Progenitor cell of endocrine pancreas (in vitro differentiated cells): ENCODE measurements at places on chromosomes 2 and 18.

- no peak overlapping the region for H3K27ac ChIP-seq
- H3K4me1 ChIP-seq = peaks cover 20% of the 10 kb centered on the region
- peaks cover 8% of the 10 kb centered on the region for H3K27me3 ChIP-seq
- H3K36me3 ChIP-seq = no peaks in the 10 kb centered on the region
Measured at GRCh38 chr18:52948868-52949444, 609.0 kb downstream of the DCC start.

DNA sequence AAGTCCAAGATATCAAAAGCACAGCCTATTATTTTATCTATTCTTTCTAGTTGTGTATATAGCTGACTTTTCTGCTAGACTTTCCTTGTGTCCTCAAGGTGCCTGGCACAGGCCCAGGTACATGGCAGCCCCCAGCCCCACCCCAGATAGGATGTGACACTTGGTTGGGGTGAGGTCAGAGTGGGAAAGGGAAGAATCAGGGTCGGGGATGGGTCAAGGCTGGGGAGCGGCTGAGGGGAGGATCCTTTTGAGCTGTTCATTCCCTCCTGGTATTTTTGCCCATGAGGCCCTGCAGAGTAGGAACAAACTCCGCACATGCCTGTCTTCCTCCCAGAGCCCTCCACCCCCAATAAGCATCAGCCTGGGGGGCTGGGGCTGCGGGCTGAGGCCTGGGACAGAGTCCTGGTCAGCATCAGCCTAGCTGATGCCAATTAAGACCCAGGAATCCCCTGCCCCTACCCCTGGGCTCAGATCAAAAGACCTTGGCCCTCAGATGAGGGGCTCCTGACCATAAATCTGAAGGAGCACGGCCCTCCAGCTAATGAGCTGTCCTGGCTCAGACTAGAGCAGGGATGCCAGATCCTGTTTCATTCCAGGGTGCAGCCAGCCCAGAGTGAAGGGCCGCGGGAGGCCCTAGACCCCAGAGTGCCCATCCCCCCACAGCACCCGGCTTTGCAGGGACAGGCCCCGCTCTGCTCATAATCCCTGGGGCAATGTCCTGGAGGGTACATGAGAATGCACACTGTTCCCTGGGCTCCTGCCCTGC is 85.3 kb downstream of the SDC1 start:
- no peaks in the 10 kb centered on the region for H3K36me3 ChIP-seq
- DNase-seq = no peak
- H3K27ac ChIP-seq = no peak overlapping the region
- peaks cover 19% of the 10 kb centered on the region for H3K27me3 ChIP-seq
- no peak overlapping the region for H3K4me3 ChIP-seq

DNA sequence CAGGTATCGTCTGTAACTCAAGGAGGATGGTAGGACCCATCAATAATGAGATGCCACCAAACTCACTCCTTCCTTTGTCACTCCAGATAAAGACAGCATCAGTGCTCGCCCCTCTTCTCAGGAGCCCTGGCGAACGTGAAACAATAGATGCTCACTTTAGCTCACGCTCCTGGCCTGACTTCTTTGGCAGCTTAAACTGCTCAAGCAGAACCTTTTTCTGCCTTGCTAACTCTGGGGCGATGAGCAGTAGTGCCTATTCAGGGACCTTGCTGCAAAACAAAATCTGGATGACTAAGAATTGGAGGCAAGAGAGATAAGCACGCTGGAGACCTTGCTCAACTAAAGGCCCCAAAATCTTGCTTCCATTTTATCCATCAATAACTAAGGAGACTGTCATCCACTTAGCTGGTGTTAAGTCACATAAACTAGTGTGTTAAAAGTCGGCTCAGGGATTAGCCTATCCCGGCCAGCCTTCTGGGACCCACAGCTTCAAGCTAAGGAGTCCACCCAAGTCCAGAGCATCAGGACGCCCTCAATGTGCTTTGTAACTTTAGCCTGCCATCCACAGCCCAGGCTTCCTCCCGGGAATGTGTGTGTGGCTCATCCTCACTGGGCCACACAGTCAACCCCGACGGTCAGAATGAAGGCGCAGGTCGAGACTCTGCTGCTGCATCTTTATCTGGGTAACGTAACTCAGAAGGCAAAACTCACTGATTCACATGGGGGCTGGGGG is 38.9 kb downstream of the ZNF516 start:
- H3K4me3 ChIP-seq = no peak overlapping the region
- DNase-seq = no peak
- peak overlapping the region; percentile 91 for H3K27ac ChIP-seq
- H3K4me1 ChIP-seq = peaks cover 73% of the 10 kb centered on the region
- H3K27me3 ChIP-seq = no peaks in the 10 kb centered on the region
- H3K36me3 ChIP-seq = peaks cover 9% of the 10 kb centered on the region

DNA sequence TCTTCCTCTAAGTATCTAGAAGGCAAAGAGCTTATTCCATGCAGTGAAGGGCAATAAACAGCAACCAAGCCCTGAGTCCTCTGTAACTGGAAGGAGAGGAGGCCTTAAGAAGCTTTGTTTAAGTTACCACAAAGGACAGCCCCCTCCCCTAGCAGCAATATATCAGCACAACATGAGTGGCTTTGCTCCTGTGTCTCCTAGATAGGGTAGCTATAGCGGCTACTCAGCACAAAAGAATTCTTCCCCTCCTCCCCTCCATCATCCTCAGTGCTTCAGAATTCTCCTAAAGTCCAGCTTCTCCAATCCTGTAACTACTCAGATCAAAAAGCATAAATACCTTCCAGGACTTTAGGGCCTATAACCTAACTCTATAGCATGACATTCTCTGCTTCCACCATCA is 16.5 kb downstream of the SUMO1 start:
- H3K27ac ChIP-seq = peak overlapping the region; percentile 2
- DNase-seq = no peak
- no peak overlapping the region for H3K4me3 ChIP-seq
- peaks cover 23% of the 10 kb centered on the region for H3K36me3 ChIP-seq
- H3K4me1 ChIP-seq = peaks cover 4% of the 10 kb centered on the region

GRCh38 chr2:128017561-128017960 is 10.3 kb downstream of the SAP130 start:
- H3K36me3 ChIP-seq = peaks cover 28% of the 10 kb centered on the region
- no peak for DNase-seq
- H3K4me1 ChIP-seq = peaks cover 5% of the 10 kb centered on the region

DNA sequence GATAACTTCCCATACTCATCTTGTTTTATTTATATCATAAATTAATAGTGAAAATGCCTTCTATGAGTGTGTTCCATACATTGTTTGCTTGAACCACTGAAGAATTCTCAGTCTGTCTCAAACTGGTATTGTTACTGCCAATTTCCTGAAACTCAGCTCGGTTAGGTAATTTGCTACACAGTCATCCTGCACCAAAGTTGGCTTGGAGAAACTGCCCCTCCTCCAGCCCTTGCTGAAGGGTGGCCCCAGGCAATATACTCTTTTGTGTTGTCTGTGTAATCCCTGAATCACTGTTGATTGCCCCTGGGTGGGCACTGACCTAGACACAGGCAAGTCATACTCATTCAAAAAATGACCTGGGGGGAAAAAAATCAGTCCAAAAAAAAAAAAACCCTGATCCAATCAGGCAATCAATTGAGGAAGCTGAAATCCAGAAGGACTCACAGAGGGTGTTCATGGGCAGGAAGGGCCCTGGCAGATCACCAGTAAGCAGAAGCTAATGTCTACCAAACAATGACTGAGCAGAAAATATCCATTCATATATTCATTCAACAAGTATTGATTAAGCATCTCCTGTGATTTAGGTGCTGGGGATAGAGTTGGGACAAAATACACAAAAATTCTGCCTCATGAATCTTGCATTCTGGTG is 3.8 kb upstream of the SESTD1 start:
- DNase-seq = no peak
- H3K4me3 ChIP-seq = no peak overlapping the region
- peaks cover 32% of the 10 kb centered on the region for H3K4me1 ChIP-seq
- no peaks in the 10 kb centered on the region for H3K27me3 ChIP-seq

- H3K36me3 ChIP-seq = peaks cover 21% of the 10 kb centered on the region
- DNase-seq = no peak
- H3K4me1 ChIP-seq = peaks cover 2% of the 10 kb centered on the region
- no peaks in the 10 kb centered on the region for H3K27me3 ChIP-seq
Measured at GRCh38 chr2:46561731-46562450, 82.5 kb downstream of the TMEM247 start.

- H3K4me3 ChIP-seq = peak overlapping the region; percentile 10
- no peak for DNase-seq
- peak overlapping the region; percentile 99 for H3K27ac ChIP-seq
- no peaks in the 10 kb centered on the region for H3K27me3 ChIP-seq
- peaks cover 36% of the 10 kb centered on the region for H3K36me3 ChIP-seq
Measured at GRCh38 chr2:69781321-69782248, 39.7 kb downstream of the ANXA4 start.

DNA sequence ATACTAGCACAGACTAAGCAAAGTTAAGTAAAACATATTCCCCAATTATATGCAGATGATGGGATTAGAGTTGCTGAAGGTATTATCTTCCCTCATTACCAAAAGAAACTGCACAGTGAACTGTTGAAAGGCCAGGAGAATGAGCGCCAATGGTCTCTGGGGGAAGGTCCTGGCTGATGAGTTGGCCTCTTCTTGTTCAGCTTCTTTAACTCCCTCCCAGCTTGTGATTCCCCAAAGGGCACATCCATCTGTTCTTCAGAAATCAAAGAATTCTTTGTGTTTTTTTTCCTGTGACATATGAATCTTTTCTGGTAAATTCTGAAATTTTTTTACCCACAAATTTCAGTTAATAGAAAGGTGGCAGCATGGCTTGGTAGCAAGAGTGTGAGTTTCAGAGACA is 667.6 kb downstream of the CNTNAP5 start:
- peaks cover 7% of the 10 kb centered on the region for H3K36me3 ChIP-seq
- H3K27me3 ChIP-seq = no peaks in the 10 kb centered on the region
- no peak overlapping the region for H3K27ac ChIP-seq
- no peak overlapping the region for H3K4me3 ChIP-seq

DNA sequence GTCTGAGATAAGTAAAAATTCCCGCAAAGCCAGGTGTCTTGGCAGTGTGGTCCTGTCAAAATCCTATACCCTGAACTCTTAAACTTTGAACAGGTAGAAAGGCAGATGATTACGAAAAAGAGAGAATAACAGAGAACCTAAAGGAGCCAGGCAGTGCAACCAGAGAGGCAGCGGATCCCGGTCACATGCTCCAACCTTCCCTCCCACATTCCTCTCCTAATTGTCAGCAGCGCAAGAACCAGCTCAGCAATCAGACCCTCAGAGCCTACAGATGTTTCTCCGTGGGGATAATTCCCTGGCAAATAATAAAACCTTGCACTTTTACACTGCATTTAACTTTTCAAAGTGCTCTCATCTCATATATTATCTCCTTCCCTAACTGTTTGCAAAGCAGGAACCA is 124.8 kb downstream of the EPHA4 start:
- peaks cover 27% of the 10 kb centered on the region for H3K4me1 ChIP-seq
- no peaks in the 10 kb centered on the region for H3K27me3 ChIP-seq
- peaks cover 4% of the 10 kb centered on the region for H3K36me3 ChIP-seq
- no peak overlapping the region for H3K27ac ChIP-seq

DNA sequence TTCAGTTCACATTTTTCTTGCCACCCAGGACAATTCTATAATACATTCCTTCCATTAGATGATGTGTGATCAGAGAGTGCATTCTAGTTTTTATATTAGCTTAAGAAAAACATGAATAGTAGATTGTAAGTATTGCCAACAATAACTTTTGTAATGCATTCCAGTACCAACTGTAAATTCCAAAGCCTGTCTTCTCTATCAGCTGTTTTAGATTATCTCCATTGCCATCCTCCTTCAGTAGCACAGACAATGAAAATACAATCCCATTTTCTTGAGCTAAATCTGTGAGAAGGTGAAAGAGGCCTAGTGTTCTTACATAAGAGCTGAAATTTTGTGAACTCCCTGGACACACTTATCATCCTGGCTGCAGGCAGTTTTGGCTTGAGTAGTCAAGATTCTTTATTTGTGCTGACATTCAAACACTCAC is 103.9 kb downstream of the CCBE1 start:
- no peaks in the 10 kb centered on the region for H3K36me3 ChIP-seq
- no peak for DNase-seq
- no peak overlapping the region for H3K27ac ChIP-seq
- H3K4me1 ChIP-seq = no peaks in the 10 kb centered on the region
- H3K4me3 ChIP-seq = no peak overlapping the region

DNA sequence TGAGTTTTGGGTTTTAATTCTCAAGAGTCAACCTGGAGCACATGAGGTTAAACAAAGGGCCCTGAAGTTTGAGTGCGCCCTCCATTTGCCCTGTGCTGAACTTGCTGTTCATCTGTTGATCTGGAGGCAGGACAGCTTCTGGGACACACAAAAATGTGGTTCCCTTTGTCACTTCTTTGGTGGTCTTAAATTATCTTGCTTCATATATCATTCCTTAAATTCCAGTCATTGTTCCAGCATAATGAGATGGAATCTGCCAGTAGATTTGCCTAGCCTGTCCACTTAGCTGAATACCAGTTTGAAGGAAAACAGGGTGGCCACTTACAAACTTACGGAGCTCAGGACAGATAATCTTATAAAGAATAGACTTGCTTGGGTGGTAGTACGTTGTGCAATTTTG is 916 bp downstream of the CETN1 start:
- H3K36me3 ChIP-seq = no peaks in the 10 kb centered on the region
- H3K27me3 ChIP-seq = no peaks in the 10 kb centered on the region
- no peaks in the 10 kb centered on the region for H3K4me1 ChIP-seq
- no peak overlapping the region for H3K4me3 ChIP-seq
- no peak for DNase-seq
- H3K27ac ChIP-seq = no peak overlapping the region

DNA sequence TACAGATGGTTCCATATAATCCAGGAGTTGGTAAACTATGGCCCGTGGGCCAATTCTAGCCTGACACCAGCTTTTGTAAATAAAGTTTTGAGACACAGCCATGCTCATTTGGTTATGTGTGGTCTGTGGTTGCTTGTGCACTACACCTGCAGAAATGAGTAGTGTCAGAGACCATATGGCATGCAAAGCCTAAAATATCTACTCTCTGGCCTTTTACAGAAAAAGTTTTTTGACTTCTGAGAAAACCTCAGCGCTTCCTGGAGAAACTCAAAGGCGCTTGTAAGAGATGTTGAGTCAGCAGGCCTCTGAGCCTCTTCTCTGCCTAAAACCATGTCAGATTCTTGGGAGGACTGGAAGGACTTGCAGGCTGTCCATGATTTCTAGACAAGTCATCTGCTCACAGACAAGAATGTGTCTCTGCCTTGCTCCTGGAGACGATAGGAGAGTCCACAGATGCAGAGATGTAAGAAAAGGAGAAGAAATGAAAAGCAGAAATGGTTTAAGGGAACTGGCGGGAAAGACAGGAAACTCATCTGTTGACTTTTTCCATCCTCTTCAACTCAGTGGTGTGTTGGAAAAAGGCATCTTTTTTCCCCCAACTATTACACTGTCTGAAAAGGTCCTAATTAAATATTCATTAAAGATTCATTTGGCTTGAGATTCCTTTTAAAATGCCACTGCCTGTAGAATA is 5.2 kb downstream of the TTC39C start:
- H3K4me1 ChIP-seq = peaks cover 27% of the 10 kb centered on the region
- H3K27ac ChIP-seq = no peak overlapping the region
- H3K36me3 ChIP-seq = no peaks in the 10 kb centered on the region
- no peaks in the 10 kb centered on the region for H3K27me3 ChIP-seq

- no peak overlapping the region for H3K4me3 ChIP-seq
- H3K4me1 ChIP-seq = no peaks in the 10 kb centered on the region
- peaks cover 17% of the 10 kb centered on the region for H3K27me3 ChIP-seq
- no peaks in the 10 kb centered on the region for H3K36me3 ChIP-seq
- H3K27ac ChIP-seq = no peak overlapping the region
Measured at GRCh38 chr2:30968660-30969397, 161.6 kb upstream of the CAPN13 start.

- H3K27me3 ChIP-seq = no peaks in the 10 kb centered on the region
- no peaks in the 10 kb centered on the region for H3K4me1 ChIP-seq
- no peaks in the 10 kb centered on the region for H3K36me3 ChIP-seq
Measured at GRCh38 chr2:181172676-181173075, 192.3 kb downstream of the UBE2E3 start.
